A549 treated with GW870086 at 1 μM for 4 hours (cell line): ENCODE measurements at places on chromosomes 3 and 15. TPM values are rescaled to one million over a fixed set of nuclear protein-coding genes. Genes with fewer than 3 reads are reported as not detected.

COMMD4 gene
- total RNA-seq = 174 to 218 TPM (median 179 TPM) in 5 replicates

GOLGA6L10 gene
- 0.33 to 0.56 TPM (median 0.50 TPM) in 5 replicates for total RNA-seq

C3orf22 gene
- not detected in 5 replicates for total RNA-seq

MME gene
- total RNA-seq = not detected in 5 replicates
